ENCODE measurements at places on chromosomes 5 and 9.

GRCh38 chr5:137148655-137149054 is 350.5 kb downstream of the SPOCK1 start:
- DNase-seq: no peak

DNA sequence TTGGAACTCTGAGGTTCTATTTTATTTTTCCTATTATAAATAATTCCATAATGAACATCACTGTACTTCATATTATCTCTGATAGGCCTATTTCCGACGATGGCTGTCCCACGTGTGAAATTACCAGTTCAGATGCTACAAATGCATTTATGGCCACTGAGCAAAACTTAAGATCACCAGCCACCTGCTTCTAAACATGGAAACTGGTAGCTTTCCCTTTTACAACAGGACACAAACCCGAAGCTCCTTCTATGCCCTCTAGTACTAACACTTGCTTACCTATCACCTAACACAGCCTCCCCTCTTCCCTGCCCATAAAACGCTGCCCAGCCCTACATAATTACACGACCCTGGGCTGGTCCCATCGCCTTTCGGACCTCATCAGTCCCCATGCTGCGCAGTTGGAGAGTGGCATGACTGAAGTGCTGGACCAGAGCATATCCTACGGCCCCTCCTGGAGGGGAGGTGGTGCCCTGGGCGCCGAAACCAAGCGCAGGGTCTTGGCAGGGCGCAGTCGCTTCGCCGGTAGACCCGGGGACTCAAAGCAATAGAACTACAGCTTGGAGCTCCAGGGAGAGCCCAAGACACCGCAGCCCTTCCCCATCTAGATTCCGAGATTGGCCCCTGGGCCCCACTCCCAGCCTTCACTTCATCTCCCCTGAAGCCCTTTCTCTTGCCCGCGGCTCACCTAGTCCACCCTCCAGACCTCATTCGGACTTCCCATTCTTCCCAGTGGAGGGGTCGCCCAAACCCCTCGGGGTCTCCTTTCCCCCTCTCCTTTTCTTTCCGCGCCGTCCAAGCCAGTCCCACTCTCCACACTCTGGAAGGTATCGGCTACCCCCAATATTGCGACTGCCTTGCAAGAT is 1.0 kb upstream of the SAP30L start:
- no peak for DNase-seq

DNA sequence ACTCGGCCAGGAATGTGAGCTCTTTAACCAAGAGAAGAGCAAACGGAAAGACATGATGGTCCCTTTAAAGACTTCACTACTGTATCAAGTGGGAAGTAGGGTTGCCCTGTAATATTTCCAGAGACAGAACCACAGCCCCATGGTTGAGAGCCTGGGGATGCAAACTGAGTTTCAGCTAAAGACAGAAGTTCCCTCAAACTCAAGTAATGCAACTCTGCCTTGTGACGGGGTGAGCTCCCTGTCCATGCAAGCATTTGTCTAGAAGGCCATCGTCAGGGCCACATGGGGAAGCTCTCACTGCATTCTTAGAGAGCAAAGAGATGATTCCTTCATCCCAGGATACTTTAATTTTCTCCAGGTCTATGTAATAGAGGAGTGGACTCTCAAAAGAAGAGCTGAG is 82.8 kb downstream of the INSYN2B start:
- no peak for DNase-seq

- DNase-seq: no peak
These were observed 121.3 kb upstream of the OSMR start for GRCh38 chr5:38724301-38725030.
